ENCODE measurements at places on chromosomes 2 and 18. TPM values are rescaled to one million over a fixed set of nuclear protein-coding genes. Genes with fewer than 3 reads are reported as not detected.

DNA sequence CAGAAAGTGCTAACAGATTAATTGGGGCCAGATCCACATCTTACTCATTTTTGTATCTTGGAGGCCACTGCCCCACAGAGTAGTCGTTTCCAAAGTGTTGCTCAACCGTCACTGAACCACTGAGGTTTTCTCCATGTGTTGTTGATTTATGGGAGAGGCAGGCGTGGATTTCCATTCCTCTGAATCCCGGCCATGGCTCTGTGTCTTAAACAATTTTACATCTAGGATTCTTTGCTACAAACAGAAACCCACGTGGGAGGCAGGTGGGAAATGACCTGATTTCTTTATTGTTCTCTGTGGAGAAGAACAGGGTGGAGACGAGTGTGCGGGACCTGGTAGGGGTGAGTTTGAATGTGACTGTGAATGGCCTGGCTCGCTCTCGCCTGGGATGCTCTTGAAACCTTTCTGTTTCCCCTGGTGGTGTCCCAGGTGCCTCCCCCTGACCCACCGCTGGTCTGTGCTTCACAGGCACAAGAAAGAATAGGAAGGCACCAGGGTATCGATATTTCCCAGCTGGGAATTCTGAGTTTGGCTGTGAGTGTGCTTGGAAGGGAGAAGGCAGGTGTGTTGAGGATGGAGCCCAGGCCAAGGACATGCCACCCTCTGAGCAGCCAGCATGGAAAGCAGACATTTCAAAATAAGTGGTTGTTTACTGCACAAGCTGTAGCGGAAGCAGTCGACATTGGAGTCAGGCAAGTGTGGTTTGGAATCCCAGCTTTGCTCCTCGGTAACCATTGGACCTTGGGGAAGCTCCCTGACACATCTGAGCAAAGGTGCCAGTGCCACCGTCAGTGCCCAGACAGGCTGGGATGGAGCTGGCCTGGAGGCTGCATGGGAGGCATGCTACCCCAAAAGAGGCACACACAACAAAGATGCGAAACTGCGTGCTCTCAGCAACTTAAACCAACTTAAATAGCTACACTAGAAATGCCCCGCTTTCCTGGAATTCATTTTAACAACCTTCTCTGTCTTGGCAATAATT lies 50.0 kb downstream of the LPIN1 start:
- no peak overlapping the region for H3K27ac ChIP-seq
- no peak overlapping the region for H3K4me3 ChIP-seq
- peak; percentile 23 for DNase-seq
- H3K27me3 ChIP-seq, result no peaks in the 10 kb centered on the region
- H3K4me1 ChIP-seq, result no peaks in the 10 kb centered on the region
- peaks cover 71% of the 10 kb centered on the region for H3K36me3 ChIP-seq

DNA sequence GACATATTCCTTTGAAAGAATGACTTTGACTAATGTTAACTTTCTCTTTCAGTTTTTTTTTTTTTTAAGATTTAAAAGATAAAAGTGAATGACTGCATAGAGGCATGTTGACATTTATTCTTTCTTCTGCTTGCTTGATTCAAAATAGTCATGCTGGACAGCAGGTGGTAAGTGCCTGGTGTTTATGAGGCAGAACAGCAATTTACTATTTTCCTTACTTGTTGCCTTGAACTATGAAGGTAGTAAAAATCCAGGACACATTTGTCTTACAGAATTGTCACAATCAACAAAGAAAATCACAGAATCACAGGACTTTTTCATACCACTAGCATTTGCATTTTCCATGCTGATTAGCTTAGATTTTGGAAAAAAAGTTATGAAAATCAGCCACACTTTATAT lies 388.3 kb downstream of the CTNNA2 start:
- no peaks in the 10 kb centered on the region for H3K36me3 ChIP-seq
- no peaks in the 10 kb centered on the region for H3K27me3 ChIP-seq
- H3K4me1 ChIP-seq, result no peaks in the 10 kb centered on the region
- no peak for DNase-seq

- H3K4me3 ChIP-seq, result no peak overlapping the region
- peaks cover 3% of the 10 kb centered on the region for H3K4me1 ChIP-seq
- no peaks in the 10 kb centered on the region for H3K36me3 ChIP-seq
- no peak for DNase-seq
- no peak overlapping the region for H3K27ac ChIP-seq
Measured at GRCh38 chr2:127428815-127429109, 10.5 kb downstream of the PROC start.

GRCh38 chr2:60589104-60589503 lies 35.6 kb upstream of the BCL11A start:
- H3K4me1 ChIP-seq, result no peaks in the 10 kb centered on the region
- peaks cover 38% of the 10 kb centered on the region for H3K27me3 ChIP-seq
- no peak overlapping the region for H3K4me3 ChIP-seq

DNA sequence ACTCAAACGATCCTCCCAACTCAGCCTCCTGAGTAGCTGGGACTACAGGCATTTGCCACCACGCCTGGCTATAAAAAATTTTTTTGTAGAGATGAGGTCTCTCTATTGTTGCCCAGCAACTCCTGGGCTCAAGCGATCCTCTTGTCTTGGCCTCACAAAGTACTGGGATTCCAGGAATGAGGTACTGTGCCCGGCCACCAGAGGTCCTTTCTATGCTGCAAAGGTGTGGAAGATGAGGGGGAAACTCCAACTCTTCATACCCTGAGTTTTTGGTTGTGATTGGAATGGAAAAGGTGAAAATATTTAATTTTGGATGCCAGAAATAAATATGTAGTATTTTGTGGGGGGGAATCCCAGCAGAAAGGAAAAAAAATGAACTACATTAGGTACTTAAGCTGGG lies 36.0 kb downstream of the MRPL33 start:
- H3K27ac ChIP-seq, result no peak overlapping the region
- H3K4me1 ChIP-seq, result peaks cover 13% of the 10 kb centered on the region
- H3K36me3 ChIP-seq, result peaks cover 2% of the 10 kb centered on the region
- H3K27me3 ChIP-seq, result no peaks in the 10 kb centered on the region
- no peak overlapping the region for H3K4me3 ChIP-seq

- H3K27me3 ChIP-seq, result peaks cover 29% of the 10 kb centered on the region
- DNase-seq, result no peak
- H3K27ac ChIP-seq, result peak overlapping the region; percentile 97
Measured at GRCh38 chr2:230983566-230983965, 12.4 kb upstream of the SPATA3 start.

RAD51AP2 gene
- total RNA-seq, result not detected

TMEM247 gene
- total RNA-seq, result not detected

MOCOS gene
- total RNA-seq, result 0.64 TPM
